ENCODE measurements at places on chromosomes 3 and 15.

- DNase-seq, result no peak
Observed at GRCh38 chr3:59998058-59998457, 948.2 kb upstream of the CFAP20DC start.

- no peak for DNase-seq
Observed at GRCh38 chr15:56099311-56099710, 105.9 kb upstream of the NEDD4 start.

DNA sequence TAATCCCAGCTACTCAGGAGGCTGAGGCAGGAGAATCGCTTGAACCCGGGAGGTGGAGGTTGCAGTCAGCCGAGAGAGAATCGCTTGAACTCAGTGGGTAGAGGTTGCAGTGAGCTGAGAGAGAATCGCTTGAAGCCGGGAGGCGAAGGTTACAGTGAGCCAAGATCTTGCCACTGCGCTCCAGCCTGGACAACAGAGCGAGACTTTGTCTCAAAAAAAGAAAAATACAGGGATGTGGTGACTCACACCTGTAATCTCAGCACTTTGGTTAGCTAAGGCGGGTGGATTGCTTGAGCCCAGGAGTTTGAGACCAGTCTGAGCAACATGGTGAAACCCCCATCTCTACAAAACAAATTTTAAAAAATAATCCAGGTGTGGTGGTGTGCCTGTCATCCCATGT lies 26.8 kb downstream of the UBE2E1 start:
- no peak for DNase-seq

DNA sequence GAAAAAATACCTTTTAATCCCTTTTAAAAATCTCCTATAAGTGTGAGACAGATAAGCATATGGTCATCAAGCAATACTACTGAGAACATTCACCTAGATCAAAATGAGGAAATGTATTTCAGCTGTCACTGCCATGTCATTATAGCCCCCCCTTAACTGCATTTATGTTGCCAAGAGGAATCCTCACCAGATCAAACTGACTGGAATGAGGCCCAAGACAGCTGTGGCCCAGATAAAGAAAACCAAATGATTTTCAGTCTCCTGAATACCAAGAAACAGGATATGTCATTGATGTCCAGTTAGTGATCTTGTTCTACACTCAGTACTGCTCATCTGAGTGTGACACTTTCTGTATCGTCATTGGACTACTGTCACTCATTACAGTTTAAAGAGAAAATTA lies 35.1 kb upstream of the CPB1 start:
- DNase-seq, result no peak

GRCh38 chr3:81789691-81790090 lies 28.2 kb upstream of the GBE1 start:
- DNase-seq, result no peak

- no peak for DNase-seq
Observed at GRCh38 chr15:37698679-37699078, 235.8 kb upstream of the TMCO5A start.
